ENCODE measurements at places on chromosomes 13 and 19. TPM values are rescaled to one million over a fixed set of nuclear protein-coding genes. Genes with fewer than 3 reads are reported as not detected.

Gene GGN
- total RNA-seq = 0.39 TPM

Gene FFAR3
- total RNA-seq = not detected

Gene MISP3
- total RNA-seq = 0.22 TPM

Gene APOC4
- not detected for total RNA-seq

Gene NLRP8
- total RNA-seq = not detected

Gene CRLF1
- 49.8 TPM for total RNA-seq

Gene LILRA5
- not detected for total RNA-seq

Gene OCEL1
- total RNA-seq = 3.7 TPM

Gene CEACAM8
- total RNA-seq = not detected

Gene SEMA6B
- 1.7 TPM for total RNA-seq

Gene NRTN
- total RNA-seq = not detected

Gene KIR3DL1
- total RNA-seq = not detected

Gene YIF1B
- total RNA-seq = 81.8 TPM

Gene PRKD2
- 10.2 TPM for total RNA-seq

Gene SLC8A2
- total RNA-seq = not detected

Gene DUXA
- total RNA-seq = not detected
